ENCODE measurements at places on chromosomes 16 and 17. TPM values are rescaled to one million over a fixed set of nuclear protein-coding genes. Genes with fewer than 3 reads are reported as not detected.

The KRT25 gene
- not detected for total RNA-seq

The C1QTNF8 gene
- total RNA-seq = not detected

The UBB gene
- 1,294 TPM for total RNA-seq

The PLCG2 gene
- total RNA-seq = 13.6 TPM

The TNP2 gene
- total RNA-seq = not detected

The MT1E gene
- total RNA-seq = 201 TPM

The SLC22A31 gene
- total RNA-seq = not detected

The SOCS3 gene
- 13.6 TPM for total RNA-seq

The TRPV3 gene
- not detected for total RNA-seq

The GNAO1 gene
- total RNA-seq = not detected

The C16orf86 gene
- total RNA-seq = 1.2 TPM

The EFCAB13 gene
- total RNA-seq = 8.3 TPM

The PYY gene
- total RNA-seq = not detected

The DHRS7C gene
- not detected for total RNA-seq

The TM4SF5 gene
- total RNA-seq = not detected

The LRRC37A gene
- total RNA-seq = 0.88 TPM

The KRT12 gene
- not detected for total RNA-seq

The DCXR gene
- total RNA-seq = 93.0 TPM

The GPR179 gene
- not detected for total RNA-seq

The CBFA2T3 gene
- not detected for total RNA-seq

The MPV17L gene
- total RNA-seq = 0.22 TPM

The TBC1D3I gene
- total RNA-seq = 1.3 TPM

The ATP6V0C gene
- total RNA-seq = 194 TPM

The TIMP2 gene
- 280 TPM for total RNA-seq

The GABARAPL2 gene
- total RNA-seq = 77.9 TPM

The C16orf89 gene
- total RNA-seq = not detected

Measured in endothelial cell of umbilical vein (primary cell).